ENCODE measurements at places on chromosomes 2 and 18.

GRCh38 chr2:196112418-196113034, 43.9 kb upstream of the DNAH7 start:
- no peak for DNase-seq

- DNase-seq = no peak
Measured at GRCh38 chr2:84969511-84970209, 1.3 kb upstream of the KCMF1 start.

GRCh38 chr18:3015204-3015592, 2.3 kb upstream of the LPIN2 start:
- no peak for DNase-seq

DNA sequence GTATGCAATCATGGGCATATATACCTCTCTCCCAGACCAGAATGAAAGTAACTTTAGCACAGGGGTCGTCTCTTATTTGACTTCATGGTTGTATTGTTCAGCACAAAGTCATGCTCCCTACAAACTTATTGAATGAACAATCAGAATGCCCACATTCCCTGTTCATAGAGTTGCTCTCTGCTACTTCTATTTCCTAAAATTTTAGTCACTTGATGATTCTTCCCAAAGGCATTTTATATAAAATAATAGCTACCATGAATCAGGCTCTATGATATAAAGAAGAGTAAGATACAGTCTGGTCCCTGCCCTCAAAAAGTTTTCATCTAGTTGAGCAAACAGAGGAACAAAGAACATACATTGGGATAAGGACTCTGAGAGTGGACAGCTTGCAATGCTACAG, 162.2 kb downstream of the SLC39A10 start:
- no peak for DNase-seq

DNA sequence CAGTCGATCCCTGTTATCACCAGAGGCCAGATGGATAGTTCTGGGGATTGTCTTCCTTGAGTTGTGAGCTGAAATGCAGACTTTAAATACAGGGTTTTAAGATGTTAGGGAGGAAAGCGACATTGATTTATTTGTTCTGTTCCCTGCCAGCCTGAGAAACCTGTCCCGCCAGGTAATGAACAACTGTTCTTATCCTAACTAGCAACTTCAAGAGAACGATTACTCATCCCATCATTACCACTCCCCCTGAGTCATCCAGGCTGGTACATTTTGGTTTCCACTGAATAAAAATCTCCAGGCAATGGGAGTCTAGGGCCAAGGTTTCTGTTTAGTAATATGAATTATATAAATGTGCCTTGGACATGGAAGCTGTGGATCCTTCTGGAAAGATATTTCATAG, 131.2 kb downstream of the LYPD6B start:
- no peak for DNase-seq

DNA sequence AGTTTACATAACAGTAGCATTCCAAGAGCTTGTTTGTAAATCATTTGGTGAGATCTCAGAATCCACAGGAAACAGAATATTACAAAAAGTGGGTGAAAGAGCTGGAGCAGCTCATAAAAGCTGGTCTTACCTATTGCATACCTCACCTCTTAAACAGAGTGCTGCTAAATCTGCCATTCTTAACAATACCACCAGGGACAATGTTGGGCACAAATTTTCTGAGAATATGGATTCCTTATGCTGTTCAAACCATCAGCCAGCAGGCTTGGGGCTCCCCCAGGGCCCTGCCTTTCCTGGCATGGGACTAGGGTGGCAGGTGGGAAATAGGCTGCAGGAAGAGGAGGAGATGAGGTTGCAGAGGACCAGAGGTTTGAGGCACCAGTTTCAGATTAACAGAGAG, 55.6 kb downstream of the TGFA start:
- DNase-seq = no peak

GRCh38 chr2:237649541-237650454, 22.4 kb downstream of the LRRFIP1 start:
- DNase-seq = no peak

GRCh38 chr2:125874564-125874963, 781.4 kb upstream of the GYPC start:
- DNase-seq = no peak

GRCh38 chr2:138931284-138932256, 151.4 kb upstream of the NXPH2 start:
- DNase-seq = no peak

DNA sequence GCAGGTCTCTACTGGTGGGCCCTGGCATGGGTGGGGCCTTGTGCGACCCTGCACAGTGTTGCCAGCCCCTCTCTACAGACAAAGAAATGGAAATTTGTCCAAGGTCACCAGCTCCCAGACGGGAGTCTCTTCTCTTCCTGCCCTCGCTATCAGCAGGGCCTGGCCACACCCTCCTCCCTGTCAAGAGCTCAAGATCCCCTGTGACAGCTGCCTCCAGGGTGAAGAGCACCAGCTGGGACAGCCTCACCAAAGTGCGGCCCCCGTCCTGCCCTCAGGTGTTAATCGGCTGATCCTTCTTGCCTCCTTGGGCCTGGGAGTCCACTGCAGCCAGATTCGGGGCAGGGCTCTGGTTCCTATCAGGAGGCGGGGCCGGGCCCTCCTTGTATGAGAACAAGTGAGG, 259.1 kb downstream of the TWIST2 start:
- DNase-seq = no peak

- no peak for DNase-seq
Measured at GRCh38 chr2:100615886-100616285, 53.1 kb downstream of the PDCL3 start.

GRCh38 chr2:240628507-240628807, 3.2 kb downstream of the GPR35 start:
- no peak for DNase-seq

GRCh38 chr2:71743995-71744675, 290.8 kb downstream of the DYSF start:
- DNase-seq = no peak

- no peak for DNase-seq
Measured at GRCh38 chr2:122070241-122070731, 314.8 kb downstream of the TSN start.

DNA sequence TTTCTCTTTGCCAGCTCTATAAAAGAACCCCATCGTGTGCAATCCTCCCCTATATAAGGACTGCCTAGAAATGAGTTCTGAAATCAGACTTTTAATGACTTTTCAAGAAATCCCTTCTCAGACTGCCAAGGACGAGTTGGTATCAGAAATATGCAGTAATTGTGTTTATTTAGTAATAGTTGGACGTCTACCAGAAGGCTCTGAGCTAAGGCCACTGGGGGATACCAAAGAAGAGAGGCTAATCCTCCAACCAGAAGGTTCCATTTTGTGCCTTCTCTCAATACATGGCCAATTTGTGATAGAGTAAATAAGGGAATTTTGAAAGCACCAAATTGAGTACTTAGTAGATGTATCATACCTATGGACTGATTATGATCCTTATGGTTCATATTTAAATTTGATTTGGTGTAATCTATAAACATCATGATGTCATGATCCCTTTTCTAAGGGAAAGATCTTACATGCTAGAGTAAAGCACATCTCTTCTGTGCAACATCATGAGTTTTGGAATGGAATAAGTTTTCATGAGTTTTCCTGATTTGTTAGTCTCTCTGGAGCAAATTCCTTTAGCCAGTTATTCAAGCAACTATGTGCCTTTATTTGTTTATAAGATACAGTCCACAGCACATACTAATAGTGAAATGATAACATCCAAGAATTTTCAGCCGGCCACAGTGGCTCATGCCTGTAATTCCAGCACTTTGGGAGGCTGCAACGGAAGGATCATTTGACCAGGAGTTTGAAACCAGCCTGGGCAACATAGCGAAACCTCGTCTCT, 82.2 kb upstream of the LTBP1 start:
- DNase-seq = no peak

DNA sequence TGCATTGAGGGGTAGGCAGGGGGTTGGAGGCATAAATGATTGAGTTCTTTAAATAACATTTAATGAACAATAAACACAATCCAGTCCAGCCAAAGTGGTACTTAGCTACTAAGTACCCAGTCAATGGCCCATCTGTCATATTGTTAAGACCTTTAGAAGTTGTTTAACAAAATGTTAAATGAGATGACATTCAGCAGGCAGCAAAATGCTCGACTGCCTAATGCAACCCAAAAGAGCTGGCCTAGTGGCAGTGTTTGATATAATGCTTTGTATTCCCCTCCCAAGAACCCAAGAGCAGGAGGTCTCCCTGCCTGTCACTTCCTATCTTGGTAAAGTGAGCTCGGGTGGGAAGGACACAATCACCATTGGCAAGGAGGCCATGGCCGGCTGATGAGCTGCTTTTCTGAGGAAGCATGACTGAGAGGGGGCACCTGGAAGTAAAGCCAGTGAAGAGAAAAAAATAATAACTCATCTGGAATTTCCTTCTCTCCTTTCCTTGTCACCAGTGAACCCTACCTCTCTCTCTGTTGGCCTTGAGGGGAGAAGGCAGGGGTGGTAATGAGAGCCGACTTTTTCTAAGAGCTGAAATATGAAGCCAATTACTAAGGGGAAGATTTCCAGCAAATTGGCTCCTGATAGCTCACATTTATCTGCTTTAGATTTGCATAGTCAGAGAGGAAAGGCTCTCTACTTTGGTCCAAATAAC, 140.6 kb downstream of the C1D start:
- no peak for DNase-seq

GRCh38 chr2:17413036-17413435, 105.2 kb downstream of the RAD51AP2 start:
- no peak for DNase-seq

DNA sequence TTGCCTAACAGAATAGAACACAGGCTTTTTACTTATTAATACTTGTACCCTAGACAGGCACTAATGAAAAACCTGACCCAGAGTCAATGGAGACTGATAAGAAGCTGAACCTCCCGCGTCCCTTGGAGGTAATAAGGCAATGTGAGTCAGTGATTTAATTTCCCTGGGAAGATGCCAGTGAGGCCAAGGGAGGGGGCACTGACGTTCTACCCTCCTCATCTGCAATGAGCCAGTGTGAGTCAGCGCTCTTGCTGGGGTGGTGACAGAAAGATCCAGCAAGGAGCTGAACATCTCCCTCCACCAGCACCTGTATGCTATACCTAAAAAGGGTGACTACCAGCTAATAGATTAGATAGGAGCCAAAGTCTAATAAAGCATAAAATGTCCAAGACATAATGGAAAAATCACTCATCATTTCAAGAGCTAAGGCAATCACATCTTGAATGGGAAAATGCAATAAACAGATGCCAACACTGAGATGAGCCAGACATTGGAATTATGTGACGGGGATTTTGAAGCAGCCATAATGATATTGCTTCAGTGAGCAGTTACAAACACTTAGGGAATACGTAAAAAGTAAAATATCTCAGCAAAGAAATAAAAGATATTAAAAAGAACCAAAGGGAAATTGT, 116.9 kb downstream of the TPGS2 start:
- no peak for DNase-seq

DNA sequence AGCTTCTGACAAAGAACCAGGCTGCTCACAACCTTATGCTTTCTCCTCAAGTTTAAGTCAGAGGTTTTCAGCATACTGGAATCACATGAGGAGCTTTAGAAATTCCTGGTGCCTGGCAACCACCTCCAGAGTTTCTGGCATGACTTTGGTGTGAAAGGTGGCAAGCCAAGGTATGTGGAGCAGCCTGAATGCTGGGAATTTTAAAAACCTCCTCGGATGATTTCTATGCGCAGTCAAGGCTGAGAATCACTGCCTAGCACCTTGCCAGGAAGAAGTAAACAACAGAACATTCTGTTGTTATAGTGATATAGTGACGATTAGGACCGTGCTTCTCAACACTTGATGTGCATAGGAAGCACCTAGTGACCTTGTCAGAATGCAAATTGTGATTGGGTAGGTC, 11.7 kb downstream of the CCBE1 start:
- DNase-seq = no peak

GRCh38 chr2:147782141-147782930, 62.5 kb upstream of the ACVR2A start:
- DNase-seq = no peak

DNA sequence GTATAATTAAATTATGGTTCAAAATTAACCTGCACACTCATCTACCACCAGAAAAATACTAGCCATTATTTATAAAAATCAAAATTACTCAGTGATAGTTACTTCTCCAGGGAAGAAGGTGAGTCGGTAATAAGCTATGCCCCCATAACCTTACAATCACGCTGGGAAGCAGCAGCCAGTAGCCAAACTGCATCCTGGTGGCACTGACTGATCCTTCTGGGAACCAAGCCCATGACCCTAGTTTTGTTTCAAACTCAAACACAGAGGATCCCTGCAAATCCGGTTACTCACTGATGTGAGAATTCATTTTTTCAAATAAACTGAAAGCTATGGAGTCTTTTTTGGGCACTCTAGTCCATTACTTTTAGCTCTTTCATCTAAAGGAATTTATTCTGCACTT, 88.2 kb upstream of the VWC2L start:
- no peak for DNase-seq

- DNase-seq = no peak
Measured at GRCh38 chr2:154587739-154588138, 110.8 kb upstream of the KCNJ3 start.

DNA sequence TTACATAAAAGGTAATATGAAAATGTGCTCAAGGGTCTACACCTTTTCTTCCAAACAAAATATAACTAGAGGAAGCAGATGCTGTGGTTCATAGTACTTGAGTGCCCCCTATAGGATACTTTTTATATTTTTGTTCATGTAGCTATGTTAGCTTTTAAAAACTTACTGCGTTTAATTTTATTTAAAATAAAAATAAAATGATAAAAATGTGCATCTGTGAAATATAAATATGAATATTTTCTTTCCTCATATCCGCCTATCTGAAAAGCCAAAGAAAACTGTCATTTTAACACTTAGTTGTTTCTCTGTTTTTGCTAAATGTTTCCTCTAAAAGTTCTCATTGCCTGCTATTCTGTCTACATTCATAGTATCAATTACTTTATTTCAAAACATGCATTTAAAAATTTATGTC, 9.6 kb upstream of the LRP1B start:
- no peak for DNase-seq

GRCh38 chr2:49271060-49271606, 116.8 kb upstream of the FSHR start:
- no peak for DNase-seq

GRCh38 chr2:190343536-190344275, at the start of gene INPP1:
Gene INPP1, plus strand, starts transcription at chr2:190343589. Its CDS starts 16,514 bp downstream, at chr2:190360103.
- no peak for DNase-seq

DNA sequence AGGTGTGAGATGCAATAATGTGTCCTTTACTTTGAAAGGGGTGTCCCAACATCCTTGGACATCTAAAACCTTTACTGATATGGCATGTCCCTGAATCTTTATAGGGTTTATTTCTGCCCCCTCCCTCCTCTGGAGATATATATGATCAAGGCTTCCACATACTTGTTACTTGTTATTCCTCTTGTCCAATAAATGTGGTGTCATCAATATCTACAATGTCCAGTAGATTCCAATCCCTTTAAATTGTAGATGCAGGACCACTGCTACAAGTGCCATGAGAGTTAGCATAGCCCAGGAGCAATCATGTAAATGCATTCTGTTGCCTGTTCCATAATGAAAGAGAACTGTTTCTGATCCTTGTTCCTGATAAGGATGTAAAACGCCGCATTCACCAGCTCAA, 479.7 kb upstream of the MEIS1 start:
- DNase-seq = no peak

- DNase-seq = no peak
Measured at GRCh38 chr2:221133941-221134340, 438.2 kb downstream of the EPHA4 start.

Measured in stimulated activated CD4-positive, alpha-beta T cell treated with anti-CD3 and anti-CD28 coated beads, TNF-alpha, amount 100 ng/mL, for 1 hour (primary cell).